ENCODE measurements at places on chromosomes 5 and 9. TPM values are rescaled to one million over a fixed set of nuclear protein-coding genes. Genes with fewer than 3 reads are reported as not detected.

The NRG2 gene
- total RNA-seq, result 5.0 TPM

The CCDC192 gene
- 2.0 TPM for total RNA-seq

The SLC6A18 gene
- total RNA-seq, result not detected

The PAEP gene
- total RNA-seq, result 5.6 TPM

The LMX1B gene
- total RNA-seq, result 7.8 TPM

The PCA3 gene
- total RNA-seq, result not detected

The PAM gene
- 49.6 TPM for total RNA-seq

The TSSK1B gene
- 0.42 TPM for total RNA-seq

The INSL4 gene
- not detected for total RNA-seq

The PCDHA9 gene
- total RNA-seq, result 0.08 TPM

The PTGES gene
- total RNA-seq, result 21.8 TPM

The FRMD3 gene
- 4.4 TPM for total RNA-seq

The RXFP3 gene
- not detected for total RNA-seq

The FBXL7 gene
- total RNA-seq, result 3.1 TPM

The STKLD1 gene
- 2.3 TPM for total RNA-seq

The PDE6A gene
- total RNA-seq, result 1.1 TPM

The ALDH1B1 gene
- 4.3 TPM for total RNA-seq

The IL17B gene
- total RNA-seq, result not detected

The DEPDC1B gene
- total RNA-seq, result 5.0 TPM

The SIT1 gene
- 2.9 TPM for total RNA-seq

The GCNT4 gene
- total RNA-seq, result 1.7 TPM

The SEC24A gene
- 12.9 TPM for total RNA-seq

The PCDHGA6 gene
- total RNA-seq, result 4.7 TPM

The HTR1A gene
- total RNA-seq, result not detected

The SPAAR gene
- total RNA-seq, result 0.49 TPM

The SPACA9 gene
- total RNA-seq, result 9.9 TPM

The SLCO6A1 gene
- total RNA-seq, result not detected

The LCN1 gene
- total RNA-seq, result not detected

The FOXD4 gene
- not detected for total RNA-seq

The EQTN gene
- 0.97 TPM for total RNA-seq

The NIM1K gene
- total RNA-seq, result 0.45 TPM

The ACSL6 gene
- not detected for total RNA-seq

The NPR3 gene
- total RNA-seq, result 10.1 TPM

The CCDC171 gene
- total RNA-seq, result 5.5 TPM

The TXN gene
- 214 TPM for total RNA-seq

The CBY3 gene
- not detected for total RNA-seq

The IFNB1 gene
- total RNA-seq, result not detected

The OR1J2 gene
- total RNA-seq, result not detected

The BTNL8 gene
- 0.51 TPM for total RNA-seq

The ALDH1A1 gene
- total RNA-seq, result 7.7 TPM

The MARCHF11 gene
- not detected for total RNA-seq

The CARTPT gene
- not detected for total RNA-seq

The IL9 gene
- total RNA-seq, result not detected

The PLPP7 gene
- 0.80 TPM for total RNA-seq

The CD74 gene
- total RNA-seq, result 433 TPM

The GPR21 gene
- total RNA-seq, result 1.0 TPM
